ENCODE measurements at places on chromosomes 5 and 9. TPM values are rescaled to one million over a fixed set of nuclear protein-coding genes. Genes with fewer than 3 reads are reported as not detected.

Gene AGGF1
- 28.1 TPM for total RNA-seq

Gene LMX1B
- total RNA-seq = 9.1 TPM

Gene SIT1
- not detected for total RNA-seq

DNA sequence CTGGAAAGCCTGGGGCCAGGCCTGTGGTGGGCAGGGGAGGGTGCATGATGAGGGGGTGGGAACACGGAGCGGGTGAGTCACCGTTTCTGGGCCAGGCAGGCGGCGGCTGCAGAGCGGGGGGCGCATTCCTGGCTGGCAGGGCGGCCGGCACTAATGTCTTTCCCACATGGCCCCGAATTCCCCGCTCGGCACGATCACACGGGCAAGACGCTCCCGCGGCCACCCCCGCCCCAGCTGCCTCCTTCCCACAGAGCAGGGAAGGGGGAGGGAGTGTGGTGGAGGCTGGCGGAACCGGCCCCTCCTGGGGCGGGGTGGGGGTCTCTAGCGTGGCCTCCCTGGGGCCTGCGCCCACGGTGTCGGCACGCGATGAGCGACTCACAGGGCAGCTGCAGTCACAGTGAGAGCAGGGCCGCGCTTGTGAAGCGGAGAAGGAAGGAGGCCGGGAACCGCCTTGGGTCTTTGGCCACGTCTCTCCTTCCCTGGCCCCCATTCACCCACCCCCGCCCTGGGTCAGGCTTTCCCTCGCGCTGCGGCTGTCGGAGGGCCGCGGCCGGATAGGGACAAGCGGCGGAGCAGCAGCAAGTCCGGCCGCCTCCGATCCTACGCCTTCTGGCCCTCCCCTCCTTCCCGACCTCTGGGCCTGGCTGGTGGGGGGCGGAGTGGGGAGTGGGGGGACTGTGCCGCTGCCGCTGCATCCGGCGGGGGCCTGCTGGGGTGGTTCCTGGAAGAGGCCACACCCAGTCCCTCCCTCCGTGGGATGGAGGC is 48.9 kb downstream of the CXXC5 start:
- peak overlapping the region; percentile 57 for H3K4me3 ChIP-seq
- peak overlapping the region; percentile 95 for H3K27ac ChIP-seq
- DNase-seq = peak; percentile 48
- H3K36me3 ChIP-seq = no peaks in the 10 kb centered on the region
- H3K27me3 ChIP-seq = peaks cover 3% of the 10 kb centered on the region

DNA sequence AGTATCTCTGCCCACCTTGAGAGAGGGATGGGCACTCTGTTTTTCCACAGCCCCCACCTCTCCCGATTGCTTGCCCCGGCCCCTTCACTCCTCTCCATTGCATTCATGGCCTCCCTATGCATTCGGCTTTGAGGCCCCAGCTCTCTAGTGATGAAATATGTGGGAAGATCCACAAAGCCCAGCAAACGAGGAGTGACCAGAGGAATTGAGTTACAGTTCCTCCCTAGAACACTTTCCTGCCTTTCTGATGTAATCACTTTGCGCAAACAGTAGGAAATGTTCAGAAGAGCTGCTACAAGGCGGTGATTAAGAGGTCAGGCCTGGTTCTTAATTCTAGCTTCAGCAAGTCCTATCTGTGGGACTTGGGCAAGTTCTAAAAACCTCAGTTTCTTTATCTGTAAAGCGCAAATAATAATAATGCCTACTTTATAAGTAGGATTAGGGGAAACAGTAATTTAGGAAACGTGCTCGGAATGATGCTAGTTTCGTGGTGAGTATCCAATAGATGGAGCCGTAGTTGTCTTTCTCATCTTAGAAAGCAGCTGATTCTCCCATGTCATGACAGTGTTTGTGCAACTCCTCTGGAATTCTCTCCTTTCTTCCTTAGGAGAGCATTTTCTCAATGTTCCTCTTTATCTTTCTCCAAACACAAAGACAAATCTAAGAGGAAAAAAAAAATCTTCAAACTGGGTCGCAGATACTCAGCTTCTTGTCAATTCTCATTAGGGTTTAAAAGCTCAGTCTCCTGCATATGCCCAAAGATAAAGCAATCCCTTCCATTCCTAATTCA is 99.5 kb upstream of the MSX2 start:
- no peaks in the 10 kb centered on the region for H3K36me3 ChIP-seq
- H3K27me3 ChIP-seq = peaks cover 45% of the 10 kb centered on the region
- peaks cover 10% of the 10 kb centered on the region for H3K4me1 ChIP-seq
- no peak for DNase-seq
- no peak overlapping the region for H3K27ac ChIP-seq

DNA sequence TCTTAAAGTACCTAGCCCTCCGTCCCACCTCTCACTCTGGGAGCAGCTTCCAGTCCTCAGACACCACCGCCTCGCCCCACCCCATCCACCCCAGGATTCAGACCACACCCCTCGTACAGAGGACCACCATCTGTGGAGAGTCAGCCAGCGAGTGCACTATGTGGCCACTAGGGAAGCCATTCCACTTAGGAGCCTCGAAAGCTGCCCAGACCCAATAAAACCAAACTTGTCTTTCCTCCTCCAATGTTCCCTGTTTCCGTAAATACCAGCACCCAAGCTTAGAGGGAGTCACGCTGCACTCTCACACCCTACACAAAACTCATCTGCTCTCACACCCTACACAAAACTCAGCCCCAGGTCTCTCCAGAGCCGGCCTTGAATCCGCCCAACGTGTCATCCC is 1.9 kb downstream of the GCNT4 start:
- DNase-seq = no peak
- peak overlapping the region; percentile 22 for H3K4me3 ChIP-seq
- H3K27me3 ChIP-seq = peaks cover 37% of the 10 kb centered on the region
- H3K4me1 ChIP-seq = peaks cover 28% of the 10 kb centered on the region
- no peak overlapping the region for H3K27ac ChIP-seq

- no peaks in the 10 kb centered on the region for H3K36me3 ChIP-seq
- DNase-seq = no peak
- no peak overlapping the region for H3K4me3 ChIP-seq
- H3K4me1 ChIP-seq = peaks cover 1% of the 10 kb centered on the region
Measured at GRCh38 chr9:92954049-92954861, 6.9 kb downstream of the FGD3 start.

DNA sequence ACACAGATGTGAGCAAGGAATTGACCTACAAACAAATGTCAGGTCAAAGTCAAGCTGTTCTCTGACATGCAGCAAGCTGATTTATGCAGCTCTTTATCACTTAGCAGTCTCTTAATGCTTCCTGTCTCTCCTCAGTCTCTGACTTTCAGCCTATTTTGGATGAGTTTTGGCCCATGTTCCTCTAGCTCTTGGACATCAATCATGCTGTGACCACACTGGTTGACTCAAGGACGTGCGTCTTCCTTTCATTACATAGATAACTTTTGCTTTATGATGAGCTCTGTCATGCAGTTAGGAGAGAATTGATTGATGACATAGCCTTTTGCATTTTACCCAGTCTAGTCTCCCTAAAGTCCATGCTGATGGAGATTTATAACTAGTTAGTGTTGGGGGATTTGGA is 9.4 kb upstream of the REEP5 start:
- no peaks in the 10 kb centered on the region for H3K36me3 ChIP-seq
- no peak overlapping the region for H3K4me3 ChIP-seq
- DNase-seq = no peak
- no peaks in the 10 kb centered on the region for H3K4me1 ChIP-seq
- H3K27ac ChIP-seq = no peak overlapping the region
- no peaks in the 10 kb centered on the region for H3K27me3 ChIP-seq

GRCh38 chr5:135462304-135462703 is 10.2 kb upstream of the TIFAB start:
- peaks cover 71% of the 10 kb centered on the region for H3K27me3 ChIP-seq
- peak; percentile 57 for DNase-seq
- no peaks in the 10 kb centered on the region for H3K36me3 ChIP-seq

Data from progenitor cell of endocrine pancreas (in vitro differentiated cells).